Activated T-cell treated with anti-CD3 and anti-CD28 coated beads for 4 hours (primary cell): ENCODE measurements at places on chromosomes 12 and 14.

DNA sequence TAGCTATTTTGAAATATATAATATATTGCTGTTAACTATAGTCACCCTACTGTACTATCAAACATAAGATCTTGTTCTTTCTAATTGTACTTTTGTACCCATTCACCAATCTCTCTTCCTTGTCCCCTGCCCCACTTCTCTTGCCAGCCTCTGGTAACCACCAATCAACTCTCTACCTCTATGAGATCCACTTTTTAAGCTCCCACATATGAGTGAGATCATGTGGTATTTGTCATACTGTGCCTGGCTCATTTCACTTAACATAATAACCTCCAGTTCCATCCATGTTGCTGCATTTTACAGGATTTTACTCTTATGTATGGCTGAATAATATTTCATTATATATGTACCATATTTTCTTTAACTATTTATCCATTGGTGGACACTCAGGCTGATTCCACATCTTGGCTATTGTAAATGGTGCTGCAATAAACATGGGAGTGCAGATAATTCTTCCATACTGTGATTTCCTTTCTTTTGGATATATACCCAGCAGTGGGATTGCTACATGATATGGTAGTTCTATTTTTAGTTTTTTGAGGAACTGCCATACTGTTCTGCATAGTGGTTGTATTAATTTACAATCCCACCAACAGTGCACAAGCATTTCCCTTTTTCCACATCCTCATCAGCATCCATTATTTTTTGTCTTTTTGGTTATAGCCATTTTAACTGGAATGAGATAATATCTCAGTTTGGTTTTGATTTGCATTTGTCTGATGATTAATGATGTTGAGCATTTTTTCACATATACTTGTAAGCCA lies 33.5 kb upstream of the SPIC start:
- no peak for DNase-seq

DNA sequence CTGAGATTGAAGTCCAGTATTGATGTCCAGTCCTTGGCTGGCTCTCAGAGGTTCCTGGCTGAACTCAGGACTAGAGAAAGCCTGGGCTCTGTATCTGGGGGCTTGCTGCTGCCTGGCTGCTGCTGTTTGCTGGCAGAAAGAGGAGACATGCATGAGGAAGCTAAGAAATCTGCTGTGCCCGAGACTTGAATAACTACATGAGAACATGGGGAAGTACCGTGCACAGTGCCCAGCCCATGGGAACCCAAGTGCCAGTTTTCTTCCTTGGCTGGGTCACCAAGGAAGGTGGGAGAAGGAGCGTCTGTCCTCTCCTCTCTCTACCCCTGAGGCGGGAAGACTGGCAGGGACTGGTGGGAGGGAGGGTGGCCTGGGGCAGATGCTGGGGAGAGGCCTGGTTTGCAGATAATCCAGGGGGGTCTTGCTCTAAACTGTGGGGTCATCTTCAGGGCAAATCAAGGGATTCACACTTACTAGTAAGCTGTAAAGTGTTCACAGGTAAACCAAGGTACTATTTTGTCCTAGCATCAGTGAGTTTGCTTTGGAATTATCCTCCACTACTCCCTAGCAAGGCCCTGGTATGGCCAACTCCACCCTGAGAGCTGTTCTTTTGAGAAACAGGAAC lies 13.8 kb upstream of the ZFP36L1 start:
- DNase-seq: no peak

DNA sequence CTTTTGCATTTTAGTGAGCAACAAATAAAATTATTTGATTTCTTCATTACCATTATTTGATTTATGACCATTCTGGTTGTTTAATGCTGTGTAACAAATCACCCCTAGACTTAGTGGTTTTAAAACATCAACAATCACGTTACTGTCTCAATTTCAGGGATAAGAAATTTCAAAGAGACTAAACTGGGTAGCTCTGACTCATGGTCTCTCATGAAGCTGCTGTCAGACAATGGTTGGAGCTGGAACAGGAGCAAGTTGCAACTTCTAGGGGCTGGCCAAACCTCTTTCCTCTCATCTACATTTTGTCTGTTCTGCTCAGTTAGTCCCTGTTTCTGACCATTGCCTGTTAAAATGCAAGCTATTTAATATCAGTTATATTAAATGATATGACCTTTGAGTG lies 517.0 kb downstream of the KCNH5 start:
- no peak for DNase-seq

DNA sequence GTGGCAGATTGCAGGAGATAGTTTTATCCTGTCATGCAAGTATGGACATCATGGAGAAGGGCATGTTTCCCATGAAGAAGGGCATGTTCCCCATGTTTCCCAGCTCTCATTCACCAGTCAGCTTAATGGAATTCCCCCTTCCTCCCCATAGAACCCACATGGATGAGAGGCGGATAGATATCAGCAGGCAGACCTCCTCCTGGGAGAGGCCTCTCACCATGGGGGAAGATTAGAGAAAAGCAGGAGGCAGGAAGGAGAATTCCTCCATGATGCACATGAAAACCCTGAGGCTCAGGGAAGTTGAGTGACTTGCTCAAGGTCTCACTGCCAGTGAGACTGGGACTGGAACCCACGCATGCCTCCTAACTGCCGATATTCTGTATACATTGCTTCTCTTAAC lies 92.9 kb upstream of the FOXN3 start:
- DNase-seq: no peak

GRCh38 chr12:112013601-112014402 lies 576 bp downstream of the ERP29 start:
- DNase-seq: peak; percentile 60

GRCh38 chr14:59377491-59377890 lies 87.7 kb downstream of the GPR135 start:
- no peak for DNase-seq

DNA sequence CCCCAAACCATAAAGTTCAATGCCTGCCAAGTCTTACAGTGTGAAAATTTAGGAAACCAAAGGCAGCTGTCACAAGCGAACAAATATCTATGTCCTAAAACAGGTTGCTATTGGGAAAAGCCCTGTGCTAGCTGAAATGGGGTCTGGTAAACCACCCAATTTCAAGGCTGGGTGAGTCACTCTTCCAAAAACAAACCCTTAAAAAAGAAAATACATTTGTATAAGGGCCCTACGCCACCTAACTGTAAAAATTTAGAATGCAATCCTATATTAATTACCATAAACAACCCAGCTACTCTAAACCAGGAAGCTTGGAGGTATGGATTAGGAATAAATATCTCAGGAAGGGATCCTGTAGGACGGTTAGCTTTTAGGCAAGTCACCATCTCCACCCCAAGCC lies 32.1 kb downstream of the PRMT8 start:
- no peak for DNase-seq

- peak; percentile 14 for DNase-seq
These were observed 50.6 kb downstream of the LRCOL1 start for GRCh38 chr12:132559652-132560363.

GRCh38 chr12:53543539-53543938 lies 36.3 kb upstream of the NPFF start:
- DNase-seq: peak; percentile 24

GRCh38 chr12:110108309-110109036 lies 15.7 kb upstream of the IFT81 start:
- DNase-seq: no peak

- no peak for DNase-seq
These were observed 180.0 kb downstream of the KITLG start for GRCh38 chr12:88400302-88400701.

GRCh38 chr12:117035287-117035686 lies 63.9 kb downstream of the TESC start:
- no peak for DNase-seq

- DNase-seq: no peak
These were observed 276.5 kb downstream of the KCNH5 start for GRCh38 chr14:62768753-62769152.

DNA sequence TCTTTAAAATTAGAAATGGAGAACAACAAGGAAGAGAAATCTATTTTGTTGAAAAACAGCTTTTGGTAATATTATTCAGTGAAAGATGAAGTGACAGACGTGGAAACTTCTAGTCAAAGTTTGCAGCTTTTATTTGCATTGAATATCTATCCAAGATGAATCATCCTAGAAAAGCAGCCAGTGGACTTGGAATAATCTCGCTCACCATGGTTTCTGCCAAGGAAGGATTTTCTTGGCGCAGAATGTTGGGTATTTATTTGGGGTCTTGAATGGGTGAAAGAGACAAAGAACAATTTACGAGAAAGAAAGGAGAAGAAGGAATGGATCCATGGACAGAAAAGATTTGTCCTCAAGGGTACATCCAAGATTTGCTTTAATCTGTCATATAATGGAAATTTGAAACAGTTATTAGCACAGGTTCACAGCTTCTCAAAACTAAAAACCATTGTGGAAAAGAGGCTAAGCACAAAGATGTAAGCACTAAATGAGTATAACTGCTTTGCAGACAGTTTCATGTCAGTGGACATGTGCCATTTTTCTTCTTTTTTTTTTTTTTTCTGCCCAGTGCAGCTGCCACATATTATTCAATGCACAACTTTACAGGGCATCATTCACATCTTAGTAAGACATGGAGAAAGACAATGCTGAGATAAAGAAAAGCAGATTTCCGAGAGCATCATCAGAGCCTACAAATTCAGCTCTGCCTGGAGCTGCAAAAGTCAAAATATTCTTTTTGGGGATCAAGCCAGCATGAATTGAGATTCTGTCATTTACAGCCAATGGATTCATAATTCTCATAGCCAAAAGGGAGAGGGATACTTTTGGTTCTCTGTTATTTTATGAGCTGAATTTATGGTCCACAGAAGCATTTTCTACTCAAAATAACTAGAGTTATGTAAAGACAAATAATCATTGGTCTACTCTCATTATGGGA lies 333.7 kb downstream of the DAD1 start:
- no peak for DNase-seq

DNA sequence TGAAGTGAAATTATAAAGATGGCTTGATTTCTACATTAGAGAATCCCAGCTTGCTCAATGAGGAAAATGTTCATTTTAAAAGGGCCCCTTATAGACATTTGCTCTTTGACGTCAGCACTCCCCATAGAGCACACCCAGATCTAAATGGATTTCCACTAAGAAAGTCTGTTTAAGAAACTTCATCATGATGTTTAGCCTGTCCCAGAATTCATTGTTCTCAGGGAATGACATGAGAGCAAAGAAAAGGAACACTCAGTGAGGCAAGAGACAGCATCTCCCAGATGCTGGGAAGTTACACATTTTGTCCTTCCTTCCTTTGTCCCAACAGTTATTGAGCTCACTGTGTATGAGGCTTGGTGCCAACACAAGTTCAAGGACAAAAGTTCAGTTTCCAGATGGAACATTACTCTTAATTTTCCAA lies 4.9 kb downstream of the PHLDA1 start:
- DNase-seq: no peak

- DNase-seq: no peak
These were observed 24.5 kb downstream of the PDZRN4 start for GRCh38 chr12:41212625-41213024.

DNA sequence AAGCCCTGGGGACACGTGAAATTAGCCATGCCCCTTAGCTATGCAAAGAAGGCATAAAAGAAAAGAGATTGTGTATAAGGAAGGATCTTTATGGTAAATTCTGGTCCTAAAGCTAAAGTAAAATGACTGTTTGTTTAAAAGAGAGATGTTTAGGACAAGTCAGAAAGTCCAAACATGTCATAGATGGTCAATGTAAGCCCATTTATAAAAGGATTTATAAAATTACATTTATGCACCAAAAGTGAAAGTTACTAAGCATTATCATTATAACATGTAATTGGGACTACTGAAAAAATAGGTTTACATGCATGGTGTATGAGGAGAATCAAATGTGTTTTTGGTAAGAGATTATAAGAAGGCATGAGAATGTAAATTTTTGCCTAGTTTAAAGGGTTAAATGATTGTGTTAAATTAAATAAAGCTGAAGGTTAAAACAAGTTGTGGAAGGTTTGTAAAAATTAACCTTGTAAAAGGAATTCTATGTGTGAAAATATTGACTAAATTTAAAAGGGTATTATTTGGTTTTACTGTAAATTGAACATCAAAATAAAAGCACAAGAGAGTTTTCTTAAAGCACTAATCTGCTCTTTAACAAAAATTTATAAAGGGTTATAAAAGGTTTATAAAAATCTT lies 50.4 kb upstream of the TSPAN8 start:
- no peak for DNase-seq

DNA sequence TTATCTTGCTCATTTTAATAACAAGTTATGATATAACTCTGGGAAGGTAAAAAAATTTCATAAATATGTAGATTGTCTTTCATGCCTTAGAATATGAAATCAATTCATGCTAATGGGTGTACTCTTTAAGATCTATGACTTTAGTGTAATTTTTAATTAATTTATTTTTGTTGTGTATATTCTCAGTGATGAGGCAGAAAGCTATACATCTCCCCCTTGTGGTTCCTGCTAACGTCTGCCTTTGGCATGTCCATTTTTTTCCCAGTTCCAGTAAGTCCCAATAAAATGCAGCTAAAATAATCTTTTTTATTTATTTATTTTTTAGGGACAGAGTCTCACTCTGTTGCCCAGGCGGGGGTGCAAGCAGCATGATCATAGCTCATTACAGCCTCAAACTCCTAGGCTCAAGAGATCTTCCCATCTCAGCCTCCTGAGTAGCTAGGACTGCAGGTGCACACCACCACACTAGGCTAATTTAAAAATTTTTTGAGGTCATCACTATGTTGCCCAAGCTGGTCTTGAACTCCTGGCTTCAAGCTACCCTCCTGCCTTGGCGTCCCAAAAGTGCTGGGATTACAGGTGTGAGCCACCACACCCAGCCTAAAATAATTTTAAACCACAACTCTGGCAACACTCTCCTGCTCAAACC lies 3.3 kb upstream of the CHURC1 start:
- DNase-seq: no peak

- DNase-seq: no peak
These were observed 1.9 kb downstream of the CCDC184 start for GRCh38 chr12:48185181-48185919.

DNA sequence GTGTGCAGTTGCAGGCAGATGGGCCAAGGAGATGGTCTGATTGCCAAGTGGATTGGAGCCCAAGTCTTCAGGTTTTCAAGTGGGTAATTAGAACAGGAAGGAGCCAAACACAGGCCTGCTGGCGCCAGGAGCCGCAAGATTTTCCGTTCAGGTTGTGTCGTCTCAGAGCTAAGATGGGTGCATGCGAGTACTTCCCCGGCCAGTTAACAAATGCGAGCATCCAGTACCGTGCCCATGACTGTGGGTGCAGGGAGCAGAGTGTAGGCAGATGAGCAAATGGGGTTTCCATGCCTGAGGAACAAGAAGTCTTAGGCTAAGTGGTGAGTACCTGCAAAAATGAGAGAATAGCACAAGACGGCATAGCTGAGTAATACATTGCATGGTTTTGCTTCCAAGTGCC lies 90.5 kb downstream of the CHST11 start:
- DNase-seq: no peak

GRCh38 chr14:81427348-81428058 lies 27.4 kb upstream of the STON2 start:
- no peak for DNase-seq
